Activated T-cell treated with anti-CD3 and anti-CD28 coated beads, Interleukin-2, amount 50 U/mL, for 72 hours (primary cell): ENCODE measurements at places on chromosomes 2 and 18.

- no peak overlapping the region for H3K4me3 ChIP-seq
- H3K4me1 ChIP-seq: peaks cover 6% of the 10 kb centered on the region
- H3K27ac ChIP-seq: no peak overlapping the region
- H3K27me3 ChIP-seq: peaks cover 15% of the 10 kb centered on the region
These were observed 59.1 kb upstream of the TMEM178A start for GRCh38 chr2:39606585-39606984.

- peaks cover 23% of the 10 kb centered on the region for H3K4me1 ChIP-seq
- no peaks in the 10 kb centered on the region for H3K36me3 ChIP-seq
- DNase-seq: peak; percentile 68
- H3K27me3 ChIP-seq: peaks cover 39% of the 10 kb centered on the region
- H3K27ac ChIP-seq: peak overlapping the region; percentile 4
These were observed 50.2 kb upstream of the SIGLEC15 start for GRCh38 chr18:45775241-45775676.

DNA sequence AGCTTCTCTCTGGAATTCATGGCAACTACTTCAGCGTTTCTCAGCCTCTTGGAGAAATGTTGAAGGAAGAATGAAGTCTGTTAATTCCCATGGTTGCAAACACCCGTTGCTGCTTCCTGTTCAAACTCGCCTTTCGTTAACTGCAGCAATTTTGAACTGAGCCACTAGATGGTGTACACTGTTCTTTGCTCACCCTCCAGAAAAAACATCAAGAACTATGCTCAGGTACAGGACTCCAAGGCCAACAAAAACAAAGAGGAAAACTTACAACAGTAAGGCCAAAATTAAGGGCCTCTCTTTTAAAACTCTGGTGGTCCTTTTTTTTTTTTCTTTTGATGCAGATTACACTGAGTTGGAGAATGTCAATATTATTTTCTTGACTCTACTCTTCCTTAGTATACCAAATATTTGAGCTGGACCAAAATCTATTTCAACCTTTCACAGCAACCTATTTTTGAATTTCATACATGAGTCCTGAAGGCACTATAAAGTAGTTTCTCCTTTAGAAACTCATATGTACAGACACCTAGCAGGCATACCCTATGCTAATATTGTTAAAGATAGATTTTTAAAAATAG, 58.2 kb downstream of the KLHL14 start:
- no peaks in the 10 kb centered on the region for H3K36me3 ChIP-seq
- no peaks in the 10 kb centered on the region for H3K4me1 ChIP-seq
- peaks cover under 1% of the 10 kb centered on the region for H3K27me3 ChIP-seq
- H3K4me3 ChIP-seq: no peak overlapping the region
- H3K27ac ChIP-seq: no peak overlapping the region

DNA sequence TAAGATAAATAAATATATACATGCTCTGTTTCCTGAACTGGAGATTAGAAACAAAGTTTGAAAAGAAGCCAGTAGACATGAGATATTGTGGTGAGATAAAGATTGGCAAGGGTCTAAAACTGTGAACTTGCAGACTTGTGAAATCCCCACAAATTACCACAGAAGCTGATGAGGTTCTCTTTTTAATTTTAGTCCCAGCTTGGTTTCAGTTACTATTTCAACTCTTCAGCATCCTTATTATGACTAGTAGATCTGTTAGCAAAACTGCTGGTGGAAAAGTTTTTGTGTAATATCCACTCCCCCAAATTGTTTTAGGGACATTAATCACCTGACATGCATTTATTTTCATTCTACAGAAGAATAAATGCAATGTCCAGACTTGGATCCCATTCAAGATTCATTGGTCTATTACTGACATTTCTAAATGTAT, 20.8 kb downstream of the RASGRP3 start:
- no peak for DNase-seq
- H3K27ac ChIP-seq: no peak overlapping the region
- peaks cover 48% of the 10 kb centered on the region for H3K4me1 ChIP-seq
- H3K4me3 ChIP-seq: peak overlapping the region; percentile 49
- H3K36me3 ChIP-seq: no peaks in the 10 kb centered on the region

GRCh38 chr18:45777393-45777792, 48.1 kb upstream of the SIGLEC15 start:
- H3K36me3 ChIP-seq: no peaks in the 10 kb centered on the region
- H3K27ac ChIP-seq: no peak overlapping the region
- H3K27me3 ChIP-seq: peaks cover 30% of the 10 kb centered on the region
- no peak for DNase-seq
- H3K4me3 ChIP-seq: no peak overlapping the region
